ENCODE measurements at places on chromosomes 4 and X.
A peak's percentile ranks its signal among the peaks of the same experiment; 100 is the strongest.

- no peak for DNase-seq
Observed at GRCh38 chrX:71475785-71476540, 56.9 kb upstream of the OGT start.

DNA sequence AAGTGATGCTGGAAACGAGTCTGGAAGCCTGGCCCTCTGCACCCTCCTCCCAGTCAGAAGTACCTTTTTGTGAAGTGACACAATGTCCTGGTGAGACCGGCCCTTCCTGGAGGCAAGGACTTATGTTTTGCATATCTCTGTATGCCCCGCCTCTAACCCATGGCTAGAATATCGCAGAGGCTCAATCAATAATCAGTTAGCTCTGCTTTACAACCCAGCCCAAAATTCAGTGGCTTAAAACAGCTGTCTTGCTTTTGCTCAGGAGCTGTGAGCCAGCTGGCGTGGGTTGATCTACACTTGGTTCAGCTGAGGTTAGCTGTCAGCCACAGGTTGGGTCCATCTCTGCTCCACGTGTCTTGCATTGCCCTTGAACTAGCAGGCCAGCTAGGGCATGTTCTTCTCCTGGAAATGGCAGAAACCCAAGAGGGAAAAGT lies 98.8 kb upstream of the METTL14 start:
- DNase-seq = no peak

- no peak for DNase-seq
Observed at GRCh38 chr4:144461906-144462305, 184.1 kb upstream of the HHIP start.

GRCh38 chrX:108173874-108174273 lies 82.3 kb downstream of the ATG4A start:
- DNase-seq = no peak

- DNase-seq = no peak
Observed at GRCh38 chrX:80423744-80424143, 3.5 kb downstream of the TENT5D start.

- no peak for DNase-seq
Observed at GRCh38 chrX:67574696-67575095, 30.9 kb downstream of the AR start.

GRCh38 chr4:68463796-68464195 lies 16.5 kb downstream of the TMPRSS11E start:
- no peak for DNase-seq

DNA sequence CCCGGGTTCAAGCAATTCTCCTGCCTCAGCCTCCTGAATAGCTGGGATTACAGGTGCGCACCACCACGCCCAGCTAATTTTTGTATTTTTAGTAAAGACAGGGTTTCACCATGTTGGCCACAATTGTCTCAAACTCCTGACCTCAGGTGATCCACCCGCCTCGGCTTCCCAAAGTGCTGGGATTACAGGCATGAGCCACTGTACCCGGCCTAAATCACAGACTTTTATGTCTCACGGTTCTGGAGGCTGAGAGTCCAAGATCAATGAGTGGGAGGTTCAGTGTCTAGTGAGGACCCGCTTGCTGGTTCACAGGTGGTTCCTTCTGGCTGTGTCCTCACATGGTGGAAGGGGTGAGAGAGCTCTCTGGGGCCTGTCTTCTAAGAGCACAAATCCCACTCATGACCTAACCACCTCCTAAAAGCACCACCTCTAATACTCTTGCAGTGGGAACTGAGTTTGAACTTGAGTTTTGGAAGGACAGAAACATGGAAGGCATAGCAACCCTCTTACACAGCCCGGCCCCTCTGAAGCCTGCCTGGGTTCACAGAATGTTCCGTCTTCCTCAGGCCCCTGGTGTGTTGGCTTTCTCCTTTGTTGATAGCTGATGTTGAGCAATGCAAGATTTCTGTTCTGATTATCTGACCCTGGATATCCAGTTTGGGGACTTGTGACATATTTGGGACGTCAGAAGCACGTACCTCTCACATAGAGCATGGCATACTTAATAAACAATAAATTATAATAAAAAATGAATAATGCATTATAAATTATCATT lies 1.9 kb upstream of the AKAP17A start:
- no peak for DNase-seq

DNA sequence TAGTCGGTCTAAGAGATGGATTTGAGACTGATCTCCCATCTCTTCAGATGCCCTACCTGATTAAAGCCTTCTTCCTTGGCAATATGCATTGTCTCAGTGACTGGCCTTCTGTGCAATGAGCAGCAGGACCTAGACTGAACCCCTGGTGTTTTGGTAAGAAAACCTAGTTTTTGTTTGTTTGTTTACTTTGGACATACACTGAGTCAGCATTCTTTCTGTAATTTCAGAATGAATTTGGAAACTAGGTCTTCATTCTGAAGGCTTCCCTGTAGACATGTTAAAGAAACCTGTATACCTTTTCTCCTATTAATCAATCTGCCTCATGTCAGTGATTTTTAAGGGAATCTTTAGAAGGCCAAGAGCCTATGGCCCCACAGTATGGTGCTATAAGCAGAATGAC lies 597.5 kb upstream of the HTR2C start:
- DNase-seq = no peak

DNA sequence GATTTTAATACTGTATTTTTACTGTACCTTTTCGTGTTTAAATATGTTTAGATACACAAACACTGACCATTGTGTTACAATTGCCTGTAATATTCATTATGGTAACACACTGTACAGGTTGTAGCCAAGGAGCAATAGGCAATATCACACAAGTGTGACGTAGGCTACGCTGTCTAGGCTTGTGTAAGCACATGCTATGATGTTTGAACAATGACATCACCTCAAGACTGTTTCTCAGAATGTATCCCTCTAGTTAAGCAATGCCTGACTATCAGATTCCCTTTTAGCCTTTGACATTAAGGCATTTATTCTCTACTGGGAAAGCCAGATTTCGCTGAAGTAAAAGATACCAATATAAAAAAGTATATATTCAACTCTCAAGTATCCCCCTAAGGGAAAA lies 66.2 kb downstream of the VCX3A start:
- DNase-seq = no peak

DNA sequence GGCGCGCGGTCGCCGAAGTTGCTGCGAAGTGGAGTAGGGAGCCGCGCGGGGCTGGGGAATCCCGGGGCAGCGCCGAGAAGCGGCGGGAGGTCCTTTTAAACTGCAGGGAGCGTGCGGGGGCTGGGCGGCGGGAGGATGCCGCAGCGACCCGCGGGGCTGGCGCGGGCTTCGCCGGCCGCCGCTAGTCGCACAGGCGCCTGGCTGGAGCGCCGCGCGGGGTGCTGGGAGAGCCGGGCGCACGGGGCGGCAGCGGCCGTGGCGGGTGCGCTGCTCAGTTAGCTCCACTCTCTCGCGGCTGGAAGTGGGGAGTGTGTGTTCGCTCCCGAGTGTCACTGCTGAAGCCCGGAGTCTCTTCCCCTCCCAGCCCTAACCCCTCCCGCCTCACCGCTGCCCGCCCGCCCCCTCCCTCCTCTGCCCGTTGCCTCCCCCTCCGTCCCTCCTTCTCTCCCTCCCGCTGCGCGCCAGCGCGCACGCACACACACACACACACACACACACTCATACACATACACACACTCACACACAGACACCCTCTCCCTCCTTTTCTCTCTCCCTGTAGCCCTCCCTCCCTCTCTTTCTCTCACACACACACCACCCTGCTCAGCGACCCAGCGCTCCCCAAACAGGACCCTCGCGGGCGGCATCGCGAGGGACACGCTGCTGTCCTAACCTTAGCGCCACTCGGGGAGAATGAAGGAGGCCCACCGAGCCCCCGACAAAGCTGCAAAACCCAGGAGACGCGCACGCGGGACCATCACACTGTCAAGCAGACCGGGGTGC lies at the start of gene NDNF:
NDNF (minus strand) TSS at position 312 of the 780 bp plus-strand sequence. CDS start 26,698 bp downstream, outside the sequence.
- peak; percentile 19 for DNase-seq

- no peak for DNase-seq
Observed at GRCh38 chr4:28014469-28014868, 1153.8 kb downstream of the STIM2 start.

- peak; percentile 74 for DNase-seq
Observed at GRCh38 chr4:3291411-3291968, 1.3 kb upstream of the RGS12 start.

DNA sequence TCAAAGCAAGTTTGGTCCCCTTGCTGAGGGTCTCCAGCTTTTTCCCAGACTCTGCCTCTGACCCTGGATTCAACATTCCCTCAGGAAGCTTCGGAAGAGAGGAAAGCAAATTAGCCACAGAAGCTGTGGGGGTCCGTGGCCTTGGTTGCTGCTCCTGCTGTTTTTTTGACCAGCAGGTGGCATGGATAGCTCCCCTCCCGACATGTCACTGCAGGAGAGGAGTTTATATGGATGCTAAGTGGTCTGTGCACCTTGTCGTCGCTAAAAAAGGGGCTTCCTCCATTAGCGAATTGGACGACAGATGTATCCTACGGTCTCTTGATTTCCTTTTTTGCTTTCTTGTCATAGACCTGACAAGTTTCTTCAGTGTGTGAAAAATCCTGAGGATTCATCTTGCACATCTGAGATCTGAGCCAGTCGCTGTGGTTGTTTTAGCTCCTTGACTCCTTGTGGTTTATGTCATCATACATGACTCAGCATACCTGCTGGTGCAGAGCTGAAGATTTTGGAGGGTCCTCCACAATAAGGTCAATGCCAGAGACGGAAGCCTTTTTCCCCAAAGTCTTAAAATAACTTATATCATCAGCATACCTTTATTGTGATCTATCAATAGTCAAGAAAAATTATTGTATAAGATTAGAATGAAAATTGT lies 70.2 kb downstream of the CD38 start:
- no peak for DNase-seq

DNA sequence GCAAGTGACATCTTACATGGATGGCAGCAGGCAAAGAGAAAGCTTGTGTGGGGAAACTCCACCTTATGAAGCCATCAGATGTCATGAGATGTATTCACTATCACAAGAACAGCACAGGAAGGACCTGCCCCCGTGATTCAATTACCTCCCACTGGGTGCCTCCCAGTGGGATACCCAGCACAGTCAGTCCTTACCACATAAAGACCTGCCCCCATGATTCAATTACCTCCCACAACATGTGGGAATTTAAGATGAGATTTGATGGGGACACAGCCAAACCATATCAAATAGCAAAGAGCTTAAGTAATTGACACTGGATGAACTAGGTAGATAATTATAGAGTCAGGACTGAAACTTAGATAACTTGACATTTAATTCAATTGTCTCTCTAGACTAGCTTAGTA lies 85.6 kb downstream of the SLIT2 start:
- no peak for DNase-seq

- no peak for DNase-seq
Observed at GRCh38 chrX:143568467-143568866, 51.2 kb upstream of the SPANXN3 start.

GRCh38 chr4:76754439-76754838 lies 143.5 kb downstream of the SOWAHB start:
- no peak for DNase-seq

DNA sequence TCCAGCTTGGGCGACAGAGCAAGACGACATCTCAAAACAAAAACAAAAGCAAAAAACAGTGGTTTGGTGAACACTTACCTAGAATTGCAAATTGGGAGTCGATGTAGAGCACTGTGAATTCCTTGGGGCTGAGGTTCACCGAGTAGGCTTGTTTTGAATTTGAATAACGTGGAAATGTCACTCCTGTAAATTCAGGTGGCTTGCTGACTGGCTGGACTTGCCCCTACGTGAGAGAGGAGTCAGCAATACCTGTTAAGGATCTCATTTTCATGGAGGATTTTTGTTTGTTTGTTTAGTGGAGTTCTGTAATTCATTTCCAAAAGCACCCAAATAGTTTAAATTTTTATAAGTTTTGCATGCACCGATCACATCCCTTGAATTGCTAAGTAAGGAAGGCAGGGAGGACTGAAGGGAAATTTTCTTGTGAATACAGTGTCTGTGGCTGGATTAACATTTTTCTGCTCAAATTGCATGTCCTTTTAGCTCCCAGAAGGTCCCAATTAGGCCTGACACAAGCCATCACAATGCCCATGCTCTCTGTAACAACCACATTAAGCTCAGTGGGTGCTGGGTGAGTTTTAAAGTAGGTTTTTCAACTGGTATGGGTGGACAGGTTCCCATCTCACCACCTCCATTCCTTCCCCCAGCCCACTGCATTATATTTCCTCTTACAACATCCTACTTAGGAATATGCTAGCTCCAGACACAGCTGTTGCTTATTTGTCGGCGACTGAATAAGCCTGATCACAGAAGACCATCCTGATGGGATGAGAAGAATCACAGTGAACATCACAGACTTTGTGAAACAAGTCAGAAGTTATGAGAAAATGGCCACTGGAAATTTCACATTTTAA lies 58.5 kb upstream of the TTC29 start:
- DNase-seq = no peak

DNA sequence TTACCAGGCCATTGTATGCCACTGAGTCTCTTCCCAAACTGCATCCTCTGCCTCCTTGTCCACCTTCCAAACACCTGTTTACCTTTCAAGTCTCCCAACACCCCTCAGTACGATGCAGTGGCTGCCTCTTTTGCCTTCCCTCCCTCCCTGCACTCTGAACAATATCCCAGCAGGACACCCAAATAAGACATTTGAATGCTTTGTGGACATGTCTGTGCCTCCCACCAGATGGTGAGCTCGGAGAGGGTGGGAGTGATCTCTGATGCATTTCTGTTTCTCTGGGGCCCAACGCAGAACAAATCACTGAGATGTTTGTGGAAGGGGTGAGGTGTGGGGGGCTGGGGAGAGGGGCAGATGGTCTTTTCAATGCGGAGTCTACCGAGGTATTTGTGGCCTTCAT lies 33.4 kb downstream of the PJA1 start:
- DNase-seq = no peak

DNA sequence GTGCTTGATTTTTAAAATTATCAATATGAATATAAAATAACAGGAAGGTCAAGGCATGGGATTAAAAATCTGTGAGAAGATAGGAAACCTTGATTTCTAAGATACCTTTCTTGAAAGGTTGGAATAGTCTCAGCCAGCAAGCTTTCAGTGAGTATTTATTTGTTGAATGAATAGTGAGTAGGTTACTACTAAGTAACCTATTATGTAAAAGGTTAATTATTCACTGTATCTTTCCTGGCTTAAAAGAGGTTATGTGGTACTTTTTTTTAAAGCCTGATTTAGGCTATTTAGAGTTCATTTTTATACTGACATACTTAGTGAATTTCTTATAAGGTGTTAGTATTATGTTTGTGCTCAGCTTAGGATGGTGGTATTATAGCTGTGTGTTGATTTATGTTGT lies 123.5 kb downstream of the PTPN13 start:
- DNase-seq = no peak

GRCh38 chr4:98181809-98182208 lies 38.5 kb upstream of the STPG2 start:
- no peak for DNase-seq

Measured in NCI-H2029 (cell line).